ENCODE measurements at places on chromosomes 3 and 15.

DNA sequence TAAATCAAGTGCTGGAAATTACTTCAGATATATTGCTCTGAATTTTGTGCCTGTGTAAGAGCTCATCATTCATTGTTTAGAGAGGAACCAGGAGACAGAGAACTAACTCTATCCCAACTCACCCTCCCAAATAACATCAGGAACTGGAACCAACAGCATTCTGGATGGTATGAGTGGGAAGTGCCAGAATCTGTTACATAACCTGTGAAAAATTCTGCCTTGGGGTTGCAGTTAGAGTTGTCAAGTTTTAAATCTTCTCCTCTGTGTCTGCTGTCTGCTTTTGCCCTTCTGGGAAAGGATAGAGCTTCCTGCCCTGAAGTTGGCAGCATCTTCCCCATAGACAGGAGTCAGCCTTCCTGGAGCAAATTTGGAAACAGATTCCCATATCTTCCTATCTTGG is 41.2 kb downstream of the TIMP4 start:
- no peak for DNase-seq

- no peak for DNase-seq
Observed at GRCh38 chr3:98843266-98843959, 58.1 kb downstream of the DCBLD2 start.

GRCh38 chr3:50154476-50154839 is 666 bp upstream of the SEMA3F start:
- no peak for DNase-seq

DNA sequence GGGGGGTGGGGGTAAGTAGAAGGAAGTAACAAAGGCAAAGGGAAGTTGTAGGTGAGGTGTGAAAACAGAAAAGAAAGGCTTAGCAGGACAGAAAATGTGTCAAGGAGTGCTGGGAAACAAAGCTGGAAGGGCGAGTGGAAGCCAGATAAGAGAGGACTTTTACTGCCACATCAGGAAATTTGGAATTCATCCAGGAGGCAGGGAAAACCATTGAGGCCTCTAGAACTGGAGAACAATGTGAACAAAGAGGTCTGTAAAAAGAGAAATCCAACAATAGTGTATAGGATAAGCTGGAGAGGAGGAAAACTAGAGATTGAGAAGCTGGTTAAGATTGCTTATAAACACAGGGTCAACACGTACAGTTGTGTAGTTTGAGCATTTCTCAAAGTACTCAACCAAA is 116.6 kb downstream of the NTRK3 start:
- DNase-seq, result no peak

DNA sequence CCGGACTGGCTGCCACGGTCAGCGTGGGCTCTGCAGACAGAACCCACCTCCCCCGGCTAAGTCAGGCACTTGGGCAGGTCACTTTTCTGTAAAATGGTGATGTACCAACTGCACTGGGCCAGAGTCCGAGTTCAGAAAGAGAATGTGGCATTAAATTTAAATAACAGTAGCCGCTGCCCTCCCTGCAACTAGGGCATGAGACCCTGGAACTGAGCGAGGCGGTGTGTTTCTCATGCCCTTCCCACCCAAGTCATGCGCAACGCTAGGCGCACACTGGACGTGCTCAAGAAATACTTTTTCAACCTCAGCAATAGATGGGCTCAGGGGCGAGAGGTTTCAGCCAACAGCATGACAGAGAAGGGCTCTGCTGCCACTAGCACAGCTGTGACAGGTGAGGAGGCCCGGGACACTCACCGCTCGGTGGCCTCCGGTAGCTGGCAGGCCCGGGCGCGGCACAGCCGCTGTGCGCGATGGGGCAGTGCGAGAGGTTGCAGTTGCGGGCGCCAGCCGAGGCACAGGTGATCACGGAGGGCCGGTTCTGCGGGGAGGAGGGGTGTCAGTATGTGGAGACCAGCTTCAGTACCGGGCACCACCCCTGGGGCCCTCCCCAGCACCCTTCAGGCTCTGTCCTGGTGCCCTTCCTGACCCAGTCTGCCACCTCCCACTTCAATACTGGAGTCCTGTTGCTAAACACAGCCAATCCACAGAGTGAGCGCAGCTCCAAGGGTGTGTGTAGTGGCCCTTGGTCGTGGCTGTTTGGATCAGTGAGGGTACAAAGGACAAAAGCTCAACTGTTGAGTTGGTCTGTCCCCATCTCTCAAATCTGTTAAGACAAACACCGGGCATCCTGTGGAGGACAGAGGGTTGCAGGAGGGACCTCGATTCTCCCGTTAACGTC is 84.5 kb downstream of the VGLL4 start:
- no peak for DNase-seq

- no peak for DNase-seq
Observed at GRCh38 chr3:40079847-40080240, 229.7 kb upstream of the EIF1B start.

DNA sequence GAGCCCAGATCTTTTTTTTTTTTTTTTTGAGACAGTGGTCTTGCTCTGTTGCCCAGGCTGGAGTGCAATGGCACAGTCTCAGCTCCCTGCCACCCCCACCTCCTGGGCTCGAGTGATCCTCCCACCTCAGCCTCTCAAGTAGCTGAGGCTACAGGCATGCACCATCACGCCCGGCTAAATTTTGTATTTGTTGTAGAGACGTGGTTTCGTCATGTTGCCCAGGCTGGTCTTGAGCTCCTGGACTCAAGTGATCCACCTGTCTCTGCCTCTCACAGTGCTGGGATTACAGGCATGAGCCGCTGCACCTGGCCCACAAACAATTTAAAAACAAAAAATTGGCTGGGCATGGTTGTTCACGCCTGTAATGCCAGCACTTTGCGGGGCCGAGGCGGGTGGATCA is 22.6 kb upstream of the SLC6A6 start:
- no peak for DNase-seq

- no peak for DNase-seq
Observed at GRCh38 chr3:31170932-31171670, 276.6 kb upstream of the GADL1 start.

- DNase-seq, result peak; percentile 29
Observed at GRCh38 chr3:129226374-129226773, 23.0 kb upstream of the COPG1 start.

GRCh38 chr3:138405486-138405885 is 28.9 kb upstream of the ESYT3 start:
- no peak for DNase-seq

DNA sequence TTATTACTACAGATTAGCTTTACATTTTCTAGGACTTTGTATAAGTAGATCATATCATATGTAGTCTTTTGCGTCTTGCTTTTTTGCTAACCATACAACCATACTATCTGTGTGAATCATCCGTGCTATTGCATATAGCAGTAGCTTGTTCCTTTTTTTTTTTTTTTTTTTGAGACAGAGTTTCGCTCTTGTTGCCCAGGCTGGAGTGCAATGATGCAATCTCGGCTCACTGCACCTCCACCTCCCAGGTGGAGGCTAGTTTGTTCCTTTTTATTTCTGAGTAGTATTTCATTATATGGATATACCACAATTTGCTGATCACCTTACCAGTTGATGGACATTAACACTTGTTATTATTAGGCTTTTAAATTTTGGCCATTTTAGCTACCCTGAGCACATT is 54.5 kb upstream of the TBL1XR1 start:
- DNase-seq, result no peak

GRCh38 chr3:143455480-143455879 is 335.9 kb downstream of the CHST2 start:
- DNase-seq, result no peak

DNA sequence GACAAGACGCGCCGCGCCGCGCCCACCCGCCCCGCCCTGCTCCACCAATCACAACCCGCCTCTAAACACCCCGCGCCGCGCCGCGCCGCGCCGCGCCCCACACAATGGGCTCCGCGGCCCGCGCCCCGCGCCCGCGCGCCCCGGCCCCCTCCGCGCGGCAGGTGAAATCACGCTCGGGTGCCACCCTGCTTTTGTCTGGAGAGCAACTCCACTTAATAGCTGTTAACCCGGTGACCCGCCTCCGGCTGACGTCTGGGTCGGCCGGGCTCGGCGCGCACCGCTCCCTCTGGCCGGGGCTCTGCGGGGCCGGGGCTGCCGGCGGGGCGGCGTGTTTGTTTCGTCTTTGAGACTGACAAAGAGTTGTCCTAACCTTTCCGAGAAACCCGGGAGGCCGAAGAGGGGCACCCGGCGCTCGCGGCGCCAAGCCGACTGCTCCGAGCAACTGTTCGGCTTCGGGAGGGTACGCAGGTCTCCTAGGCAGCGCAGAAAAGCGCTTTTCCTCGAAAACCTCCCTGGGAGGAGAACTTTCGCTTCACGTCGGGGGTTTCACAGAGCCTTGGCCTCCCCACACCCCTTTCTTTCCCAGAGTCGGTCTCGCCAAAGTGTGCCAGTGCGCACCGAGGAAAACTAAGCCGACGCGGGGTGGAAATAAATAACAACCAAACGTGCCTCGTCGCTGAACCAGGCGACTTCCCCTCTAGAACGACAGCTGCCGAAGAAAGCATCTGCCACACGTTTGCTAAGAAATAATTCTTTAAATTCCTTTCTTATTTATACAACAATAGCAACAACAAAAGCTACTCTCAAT is 518.4 kb downstream of the FOXP1 start:
- DNase-seq, result peak; percentile 66

GRCh38 chr3:15462451-15462850 is 35.1 kb downstream of the EAF1 start:
- DNase-seq, result no peak

GRCh38 chr3:182364723-182365650 is 428.3 kb upstream of the ATP11B start:
- DNase-seq, result no peak

GRCh38 chr3:46380471-46381221 is 9.9 kb downstream of the CCR5 start:
- no peak for DNase-seq

- DNase-seq, result no peak
Observed at GRCh38 chr3:23546181-23546580, 259.6 kb upstream of the UBE2E1 start.

GRCh38 chr15:71804226-71804625 is 6.1 kb upstream of the NR2E3 start:
- DNase-seq, result no peak

DNA sequence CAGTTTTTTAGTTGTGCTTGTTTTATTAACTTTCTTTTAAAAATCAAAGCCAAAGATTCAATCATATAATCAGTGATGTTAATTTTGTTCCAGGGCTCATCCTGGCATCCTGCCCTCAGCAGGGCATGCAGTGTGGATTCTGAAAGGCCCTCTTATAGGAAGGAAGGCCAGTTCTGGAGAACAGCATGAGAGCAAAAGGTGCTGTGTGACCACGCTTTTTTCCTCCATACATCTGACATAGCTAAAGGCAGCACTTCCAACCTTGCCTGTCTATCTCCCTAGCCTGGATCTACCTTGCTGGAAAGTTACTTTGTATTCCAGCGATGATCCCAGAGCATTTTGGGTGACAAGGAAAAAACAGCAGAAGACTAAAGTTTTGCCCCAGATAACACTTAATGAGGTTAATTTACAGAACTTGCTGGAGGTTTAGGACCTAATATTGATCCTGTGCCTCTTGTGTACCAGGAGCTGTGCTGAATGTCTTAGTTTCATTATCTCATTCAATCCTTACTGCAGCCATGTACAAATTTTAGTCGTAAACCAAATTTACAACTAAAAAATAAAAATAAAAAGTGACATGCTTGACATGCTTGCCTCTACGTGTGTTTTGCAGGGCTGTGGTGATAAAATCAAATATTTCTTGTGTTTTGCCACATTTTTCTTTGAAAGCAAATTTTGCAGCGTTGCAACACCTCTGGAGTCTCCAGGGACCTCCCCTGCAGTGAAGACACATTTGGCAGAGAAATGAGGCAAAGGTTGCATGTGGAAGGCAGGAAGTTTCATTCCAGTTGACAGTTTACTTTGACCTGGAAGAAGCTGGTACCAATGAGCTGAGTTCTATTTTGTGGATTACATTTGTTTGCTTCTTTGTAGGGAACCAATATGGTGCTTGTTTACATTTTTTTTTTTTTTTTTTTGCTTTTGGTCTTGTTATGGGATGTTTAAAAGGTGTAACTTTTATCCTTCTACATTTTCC is 13.2 kb downstream of the IL1RAP start:
- no peak for DNase-seq

- DNase-seq, result no peak
Observed at GRCh38 chr3:26915208-26915607, 292.6 kb downstream of the LRRC3B start.
